NCI-H1436 (cell line): ENCODE measurements at places on chromosomes 13 and 19.

DNA sequence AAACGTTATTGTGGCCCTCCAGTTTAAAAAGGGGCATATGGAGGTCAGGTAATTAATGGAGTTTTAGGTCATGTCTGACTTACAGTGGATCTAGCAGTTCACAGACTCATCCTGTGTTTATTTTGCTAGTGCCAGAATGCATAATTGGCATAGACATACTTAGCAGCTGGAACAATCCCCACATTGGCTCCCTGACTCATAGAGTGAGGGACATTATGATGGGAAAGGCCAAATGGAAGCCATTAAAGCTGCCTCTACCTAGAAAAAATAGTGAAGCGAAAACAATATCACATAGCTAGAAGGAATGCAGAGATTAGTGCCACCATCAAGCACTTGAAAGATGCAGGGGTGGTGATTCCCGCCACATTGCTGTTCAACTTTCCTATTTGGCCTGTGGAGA lies 610.7 kb downstream of the SLITRK5 start:
- no peak for DNase-seq

- DNase-seq: no peak
Observed at GRCh38 chr13:51541809-51542258, 42.4 kb upstream of the WDFY2 start.

DNA sequence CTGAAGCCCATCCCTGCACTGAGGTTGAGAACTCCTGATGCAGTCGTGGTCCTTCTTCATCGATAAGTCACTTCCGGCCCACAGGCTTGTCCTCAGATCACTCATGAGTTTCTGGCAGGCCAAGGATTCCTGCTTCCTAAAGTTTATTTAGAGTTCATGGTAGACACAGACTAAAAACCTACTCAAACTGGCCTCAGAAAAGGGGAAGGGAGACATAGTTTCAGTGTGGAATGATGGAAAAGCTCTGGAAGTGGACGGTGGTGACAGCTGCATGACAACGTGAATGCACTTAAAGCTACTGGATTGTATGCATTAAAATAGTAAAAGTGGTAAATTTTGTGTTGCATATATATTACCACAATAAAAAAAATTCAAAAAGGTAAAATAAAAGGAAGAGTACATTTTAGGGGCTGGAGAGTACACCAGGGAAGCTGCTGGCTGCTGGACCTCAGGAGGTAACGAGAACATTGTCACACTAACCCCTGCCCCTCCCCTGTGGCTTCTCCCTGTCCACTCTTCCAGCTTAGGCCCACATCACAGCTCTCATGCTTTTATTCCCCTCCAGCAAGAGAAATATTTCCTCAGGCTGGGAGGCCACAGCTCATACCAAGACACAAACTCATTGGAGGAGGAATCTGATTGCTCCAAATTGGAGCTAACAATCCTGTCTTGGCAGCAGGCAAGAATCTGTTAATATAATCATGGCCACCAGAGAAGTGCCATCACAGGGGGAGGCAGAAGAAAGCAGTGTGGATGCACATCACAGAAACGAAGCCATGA lies 741.0 kb downstream of the UQCRFS1 start:
- no peak for DNase-seq

DNA sequence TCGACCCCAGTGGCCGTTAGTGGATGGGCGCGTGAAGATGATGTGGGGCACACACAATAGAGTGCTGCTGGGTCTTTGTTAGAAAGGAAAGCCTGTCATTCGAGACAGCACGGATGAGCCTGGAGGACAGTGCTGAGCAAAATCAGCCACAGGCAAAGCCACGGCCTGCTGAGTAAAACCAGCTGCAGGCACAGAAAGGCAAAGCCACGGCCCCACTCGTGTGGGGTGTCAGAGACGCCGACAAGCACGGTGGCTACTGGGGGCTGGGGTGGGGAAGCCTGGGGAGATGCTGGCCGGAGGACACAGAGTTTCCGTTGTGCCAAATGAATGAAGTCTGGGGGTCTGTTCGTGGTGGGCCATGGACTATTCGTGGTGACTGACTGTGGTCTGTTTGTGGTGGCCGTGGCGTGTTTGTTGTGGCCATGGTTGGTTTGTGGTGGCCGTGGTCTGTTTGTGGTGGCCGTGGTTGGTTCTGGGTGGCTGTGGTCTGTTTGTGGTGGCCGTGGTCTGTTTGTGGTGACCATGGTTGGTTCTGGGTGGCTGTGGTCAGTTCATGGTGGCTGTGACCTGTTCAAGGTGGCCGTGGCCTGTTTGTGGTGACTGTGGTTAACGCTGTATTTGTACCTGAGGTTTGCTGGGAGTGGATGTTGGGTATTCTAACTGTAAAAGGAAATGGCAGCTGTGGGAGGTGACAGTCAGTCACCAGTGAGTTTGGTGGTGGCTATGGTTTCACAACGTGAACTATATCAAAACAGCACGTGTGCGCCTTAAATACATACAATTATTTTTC lies 36.3 kb downstream of the MCF2L start:
- no peak for DNase-seq

DNA sequence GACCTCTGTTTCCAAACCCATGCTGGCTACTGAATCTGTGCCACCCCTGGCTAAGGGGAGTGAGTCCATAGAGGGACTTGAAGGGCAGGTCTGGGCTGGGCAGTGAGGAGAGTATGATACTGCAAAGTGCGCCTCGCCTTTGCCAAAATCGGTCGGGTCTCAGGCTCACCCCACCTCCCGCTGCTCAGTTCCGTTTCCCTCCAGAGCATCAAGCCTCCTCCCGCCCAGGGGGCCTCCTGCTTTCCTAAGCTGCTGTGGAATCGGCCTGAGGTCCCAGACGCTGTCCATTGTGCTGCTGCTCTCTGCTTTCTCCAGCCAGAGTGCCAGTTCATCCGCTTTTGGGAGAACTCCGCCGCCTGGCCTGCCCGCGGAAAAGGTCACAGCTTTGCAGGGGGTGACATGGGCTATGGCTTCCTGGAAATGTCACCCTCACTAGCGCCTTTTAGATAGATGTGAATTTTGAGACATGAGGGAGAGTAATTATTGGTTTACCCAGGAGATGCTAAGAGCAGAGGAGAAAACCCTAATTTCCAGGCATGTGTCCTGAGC lies 1418.4 kb downstream of the UQCRFS1 start:
- no peak for DNase-seq
